ENCODE measurements at places on chromosomes 12 and 14. TPM values are rescaled to one million over a fixed set of nuclear protein-coding genes. Genes with fewer than 3 reads are reported as not detected.
A peak's percentile ranks its signal among the peaks of the same experiment; 100 is the strongest.

GRCh38 chr14:97281741-97282140, 484.6 kb downstream of the VRK1 start:
- DNase-seq = no peak

DNA sequence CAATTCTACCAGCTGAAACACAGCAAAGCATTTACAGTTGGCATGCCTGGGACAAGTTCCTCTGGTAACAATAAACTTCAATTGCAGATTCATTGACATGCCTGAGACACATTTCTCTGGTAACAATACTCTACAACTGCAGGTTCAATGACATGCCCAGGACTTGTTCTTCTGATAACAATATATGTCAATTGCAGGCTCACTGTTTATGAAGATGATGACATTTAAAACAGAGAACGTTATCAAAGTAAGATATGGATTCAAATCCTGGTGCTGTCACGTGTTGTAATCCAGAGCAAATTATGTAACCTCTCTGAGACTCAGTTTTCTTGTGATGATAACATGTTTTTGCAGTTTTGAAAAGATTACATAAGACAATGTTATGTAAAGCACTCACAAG, 20.5 kb downstream of the KITLG start:
- DNase-seq = no peak

Gene ANKS1B
- total RNA-seq = 0.56 TPM

- no peak for DNase-seq
Measured at GRCh38 chr12:94071258-94071657, 77.1 kb upstream of the PLXNC1 start.

DNA sequence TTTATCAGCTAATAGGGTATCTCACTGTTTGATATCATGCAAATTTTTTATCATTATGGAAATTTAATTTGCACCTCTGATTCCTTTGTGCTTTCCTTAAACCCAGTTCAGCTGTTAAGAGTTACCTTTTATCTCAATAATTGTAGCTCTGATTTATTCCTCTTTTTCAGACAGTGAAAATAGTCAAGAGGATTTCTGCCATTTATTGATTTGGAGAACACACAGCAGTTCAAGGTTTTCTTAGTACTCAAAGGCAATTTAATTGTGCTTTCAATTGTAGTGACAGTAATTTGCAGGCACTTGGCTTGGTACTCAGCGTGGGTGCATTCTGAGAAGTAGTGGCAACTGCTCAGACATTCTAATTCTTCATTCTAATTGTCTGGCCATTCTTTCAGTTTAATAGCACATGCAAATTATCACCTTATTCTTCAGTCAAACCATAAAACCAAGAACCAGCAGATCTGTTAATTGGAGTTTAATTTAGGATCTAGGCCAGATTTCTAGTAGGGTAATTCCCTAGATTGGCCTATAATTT, 709.3 kb downstream of the RPS29 start:
- DNase-seq = no peak

Gene GOLT1B
- total RNA-seq = 48.1 TPM

DNA sequence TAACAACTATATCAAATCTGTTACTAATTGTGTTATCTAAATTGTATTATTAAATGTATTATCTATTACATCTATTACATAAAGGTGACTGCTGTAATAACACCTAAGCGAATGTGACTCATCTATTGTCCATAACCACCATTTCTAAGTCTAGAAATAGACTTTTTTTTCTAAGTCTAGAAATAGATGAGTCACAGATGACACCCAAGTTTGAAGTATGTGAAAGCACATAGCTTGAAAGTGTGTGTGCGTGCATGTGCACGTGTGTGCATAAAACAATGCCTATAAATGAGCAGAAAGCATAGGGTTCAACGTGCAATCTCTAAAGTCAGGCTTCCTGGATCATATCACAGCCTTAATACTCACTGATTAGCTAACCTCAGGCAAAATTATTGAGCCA, 451.3 kb upstream of the USP15 start:
- no peak for DNase-seq

Gene ART4
- not detected for total RNA-seq

- DNase-seq = no peak
Measured at GRCh38 chr14:58082491-58083098, 69.4 kb downstream of the ARMH4 start.

DNA sequence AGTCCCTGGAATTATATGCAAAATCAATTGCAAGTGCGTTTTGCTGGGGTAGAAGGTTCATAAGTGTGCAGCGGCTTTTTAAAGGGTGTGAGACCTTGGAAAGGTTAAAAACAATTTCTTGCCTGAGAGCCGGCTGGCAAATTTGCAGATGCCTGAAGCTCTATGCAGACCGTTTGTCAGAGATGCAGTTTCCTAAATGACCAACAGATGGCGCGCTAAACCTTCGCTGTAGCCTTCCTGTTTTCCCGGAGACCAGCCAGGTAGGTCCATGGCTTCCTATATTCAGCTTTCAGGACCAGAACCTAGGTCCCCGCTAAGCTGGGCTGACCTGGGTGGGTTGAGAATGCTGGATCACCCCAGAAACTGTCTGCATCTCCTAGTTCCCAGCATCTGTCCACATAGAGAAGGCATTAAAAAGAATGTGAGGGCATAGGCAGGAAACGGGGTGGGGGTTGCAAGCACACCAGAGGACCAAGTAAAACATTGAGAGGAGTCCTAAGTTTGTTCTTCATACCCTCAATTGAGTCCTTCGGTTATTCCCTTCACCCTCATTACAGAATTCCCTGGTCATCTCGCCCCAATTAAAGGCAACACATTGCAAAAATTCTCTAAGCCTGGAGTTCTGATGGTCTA, 5.7 kb upstream of the NOS1 start:
- peak; percentile 14 for DNase-seq

Gene ETV6
- 57.5 TPM for total RNA-seq

- DNase-seq = no peak
Measured at GRCh38 chr12:53952871-53953734, 1.6 kb upstream of the HOXC12 start.

DNA sequence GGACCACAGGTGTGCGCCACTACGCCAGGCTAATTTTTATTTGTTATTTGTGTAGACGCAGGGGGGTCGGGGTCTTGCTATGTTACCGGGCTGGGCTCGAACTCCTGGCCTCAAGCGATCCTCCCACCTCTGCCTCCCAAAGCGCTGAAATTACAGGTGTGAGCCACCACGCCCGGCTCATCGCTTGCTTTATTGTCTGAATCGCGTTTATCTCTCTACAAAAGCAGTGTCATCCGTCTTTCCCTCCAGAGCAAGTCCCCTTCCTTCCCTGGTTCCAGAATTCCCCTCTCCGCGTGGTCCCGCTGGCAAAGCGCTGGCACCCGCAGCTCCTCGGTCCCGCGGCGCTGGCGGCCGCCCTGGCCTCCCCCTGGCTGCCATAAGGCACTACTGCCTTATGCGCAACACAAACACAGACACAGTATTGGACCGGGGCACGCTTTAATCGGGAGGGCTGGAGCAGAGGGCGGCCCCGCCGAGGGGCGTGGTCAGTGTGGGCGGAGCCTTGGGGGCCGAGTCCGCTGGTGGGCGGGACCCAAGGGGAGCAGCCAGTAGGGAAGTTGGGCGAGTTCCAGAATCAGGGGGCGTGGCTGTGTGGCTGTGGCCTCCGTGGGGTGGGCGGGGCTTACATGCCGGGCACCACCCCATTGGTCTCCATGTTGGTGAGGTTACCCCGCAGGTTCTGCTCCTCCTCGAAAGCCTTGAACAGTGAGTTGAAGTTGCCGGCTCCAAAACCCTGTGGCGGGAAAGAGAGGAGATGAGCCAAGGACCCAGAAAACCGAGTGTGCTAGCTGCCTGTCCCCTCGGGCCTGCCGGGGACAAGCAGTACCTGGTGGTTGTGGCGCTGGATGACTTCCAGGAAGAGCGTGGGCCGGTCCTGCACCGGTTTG, 19.3 kb downstream of the HPD start:
- DNase-seq = peak; percentile 100

GRCh38 chr14:84535976-84536375, 994.0 kb upstream of the FLRT2 start:
- no peak for DNase-seq

Gene CFAP54
- total RNA-seq = 0.15 TPM

DNA sequence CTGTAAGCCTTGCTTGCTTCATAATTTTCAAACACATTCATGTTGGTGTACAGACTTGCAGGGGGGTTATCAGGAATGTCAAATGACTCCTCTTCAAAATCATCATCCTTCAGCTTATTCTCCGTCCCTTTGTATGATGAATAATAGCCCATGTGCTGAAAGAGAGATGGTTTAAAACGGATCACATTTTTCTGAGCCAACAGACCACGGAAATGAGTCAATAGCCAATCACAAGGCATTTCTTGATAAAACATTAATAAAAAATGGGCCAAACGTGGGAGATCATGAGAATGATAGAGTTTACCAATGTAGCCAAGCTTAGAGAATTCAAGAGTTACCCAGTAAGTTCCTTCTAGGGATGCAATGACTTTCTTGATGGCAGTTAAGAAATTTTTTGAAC, 105.5 kb downstream of the NTS start:
- DNase-seq = no peak

- no peak for DNase-seq
Measured at GRCh38 chr12:131640525-131640924, 70.4 kb upstream of the SFSWAP start.

- no peak for DNase-seq
Measured at GRCh38 chr12:131591714-131592709, 118.9 kb upstream of the SFSWAP start.

Gene EFCAB11
- total RNA-seq = 4.3 TPM

- DNase-seq = no peak
Measured at GRCh38 chr12:31000751-31001150, 72.9 kb upstream of the DDX11 start.

Gene SERPINA10
- not detected for total RNA-seq

DNA sequence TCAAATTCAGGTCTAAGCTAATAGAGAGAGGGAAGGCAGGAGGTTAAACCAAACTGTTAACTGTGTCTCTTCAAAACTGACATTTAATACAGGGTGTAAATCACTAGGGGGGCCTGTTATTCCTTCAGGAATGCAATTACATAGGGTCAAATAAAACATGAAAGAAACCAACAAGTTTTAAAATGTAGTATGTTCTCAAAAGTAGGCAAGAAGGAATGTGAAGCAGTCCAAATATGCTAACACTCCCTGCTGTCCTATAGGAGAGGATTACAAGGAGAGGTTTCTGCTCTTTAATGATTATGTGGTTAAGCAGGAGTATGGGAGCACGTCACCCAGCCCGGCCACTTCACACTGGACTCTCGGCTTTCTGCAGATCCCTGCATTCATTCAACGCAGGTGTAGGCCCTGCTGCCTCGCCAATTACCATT, 42.5 kb upstream of the BMP4 start:
- DNase-seq = no peak

- no peak for DNase-seq
Measured at GRCh38 chr12:115891556-115892164, 385.8 kb downstream of the MED13L start.

DNA sequence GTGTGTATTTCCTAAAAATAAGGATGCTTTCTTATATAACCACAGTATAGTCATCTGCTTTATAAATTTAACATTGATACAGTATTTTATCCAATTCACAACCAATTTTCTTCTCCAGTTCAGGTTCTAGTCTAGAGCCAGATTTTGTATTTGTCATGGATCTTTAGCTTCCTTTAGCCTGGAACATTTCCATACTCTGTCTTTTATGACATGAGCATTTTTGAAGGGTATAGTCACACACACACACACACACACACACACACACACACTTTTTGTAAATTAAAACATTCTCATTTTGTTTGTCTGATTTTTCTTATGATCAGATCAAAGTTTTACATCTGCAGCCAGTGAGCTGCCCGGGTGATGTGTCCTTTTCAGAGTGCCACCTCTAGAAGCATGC, 25.4 kb downstream of the CGRRF1 start:
- DNase-seq = no peak

DNA sequence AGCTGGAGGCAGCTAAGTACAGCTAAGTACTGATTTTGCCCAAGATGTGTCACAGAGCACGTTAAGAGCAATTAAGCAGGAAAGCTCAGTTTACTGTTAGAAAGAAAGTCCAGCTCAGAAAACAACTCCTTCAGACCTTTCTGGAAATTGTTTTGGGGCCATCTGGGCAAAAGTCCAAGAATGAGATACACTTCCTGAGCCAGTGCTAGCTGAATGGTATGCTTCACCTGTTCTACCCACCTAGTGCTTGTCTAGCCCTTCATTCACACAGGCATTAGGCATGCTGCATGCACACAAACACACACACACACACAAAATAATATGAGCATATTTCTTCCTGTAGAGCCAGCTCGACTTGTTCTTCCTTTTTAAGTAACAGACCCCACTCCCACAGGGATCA, 6.6 kb upstream of the IKZF4 start:
- DNase-seq = no peak

- no peak for DNase-seq
Measured at GRCh38 chr12:19652386-19652785, 213.1 kb downstream of the AEBP2 start.

- DNase-seq = no peak
Measured at GRCh38 chr12:124694846-124695497, 127.6 kb upstream of the NCOR2 start.

DNA sequence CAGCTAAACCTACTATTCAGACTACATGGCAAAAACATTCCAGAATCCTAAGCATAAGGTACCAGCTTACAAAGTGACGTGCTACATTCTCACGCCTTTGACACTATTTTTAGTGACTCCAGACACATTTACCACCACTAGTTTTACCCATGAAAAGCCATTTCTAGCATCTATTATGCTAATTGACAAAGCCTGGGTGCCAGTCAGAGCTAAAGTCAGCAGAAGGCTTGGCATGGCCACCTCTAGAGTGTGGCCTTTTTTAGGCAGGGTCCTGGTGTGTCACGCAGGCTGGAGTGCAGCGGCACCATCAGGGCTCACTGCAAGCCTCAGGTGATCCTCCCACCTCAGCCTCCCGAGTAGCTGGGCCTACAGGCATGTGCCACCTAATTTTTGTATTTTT, 75.7 kb downstream of the NT5DC3 start:
- no peak for DNase-seq

GRCh38 chr12:107306141-107306659, 212.9 kb upstream of the CRY1 start:
- DNase-seq = no peak

Gene ITGA7
- total RNA-seq = 1.4 TPM

DNA sequence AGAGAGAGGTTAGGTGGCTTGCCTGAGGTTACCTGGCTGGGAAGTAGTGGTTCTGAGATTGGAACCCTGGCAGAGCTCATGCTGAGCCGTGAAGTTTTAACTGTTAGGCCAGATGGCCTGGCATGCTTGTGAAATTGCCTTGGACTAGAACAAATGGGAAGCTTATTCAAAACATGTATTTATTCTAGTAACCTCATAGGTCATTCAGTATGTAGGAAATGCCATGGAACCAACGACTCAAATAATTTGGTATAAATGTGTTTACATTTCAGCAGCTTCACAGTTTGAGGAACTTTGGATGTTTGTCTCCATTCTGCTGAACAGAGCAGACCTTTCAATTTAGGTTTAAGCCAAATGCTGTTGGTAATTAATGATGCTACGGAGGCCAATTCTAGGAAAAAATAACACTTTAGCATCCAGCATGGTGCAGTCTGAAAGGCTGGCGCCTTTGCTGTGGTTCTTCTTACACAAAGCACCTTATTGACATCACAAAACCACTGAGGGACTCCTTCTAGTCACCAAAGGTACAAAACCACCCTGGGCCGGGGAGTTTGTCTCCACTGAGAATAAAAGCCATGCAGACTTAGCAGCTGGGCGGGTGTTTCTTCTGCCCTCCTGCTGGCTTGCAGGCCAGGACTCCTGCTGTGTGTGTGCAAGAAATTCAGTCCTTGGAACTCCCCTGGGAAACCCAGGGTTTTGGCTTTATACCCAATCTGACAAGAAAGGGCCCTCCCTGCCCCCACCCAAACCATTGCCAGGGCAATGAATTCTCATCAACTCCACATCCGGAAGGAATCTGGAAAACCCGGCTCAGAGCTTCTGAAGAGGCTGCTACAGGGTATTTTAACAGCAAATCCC, 64.2 kb downstream of the ELK3 start:
- DNase-seq = no peak

GRCh38 chr12:93059925-93060665, 131.0 kb upstream of the EEA1 start:
- DNase-seq = no peak

All from activated T-cell treated with anti-CD3 and anti-CD28 coated beads, Interleukin-2, amount 50 U/mL, for 4 hours (primary cell).